ENCODE measurements at places on chromosomes 1 and 21. TPM values are rescaled to one million over a fixed set of nuclear protein-coding genes. Genes with fewer than 3 reads are reported as not detected.

DNA sequence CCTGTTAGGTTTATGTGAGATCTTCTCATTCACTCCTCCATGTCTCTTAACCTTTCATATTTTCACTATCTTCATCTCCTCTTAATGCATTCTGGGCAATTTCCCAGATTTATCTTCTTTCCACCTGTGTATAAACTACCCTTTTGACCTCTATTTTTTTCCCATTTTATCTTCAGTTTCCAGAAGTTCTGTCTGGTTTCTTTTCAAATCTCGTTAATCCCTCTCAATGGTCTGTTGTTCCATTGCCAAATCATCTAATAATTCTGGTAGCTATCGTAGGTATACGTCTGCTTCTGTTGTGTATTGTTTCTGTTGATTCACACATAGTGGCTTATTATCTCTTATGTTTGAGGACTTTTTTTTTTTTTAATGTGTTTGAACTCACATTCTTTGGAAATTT lies 25.7 kb upstream of the HYI start:
- no peak overlapping the region for H3K4me3 ChIP-seq
- no peak for DNase-seq
- no peaks in the 10 kb centered on the region for H3K4me1 ChIP-seq
- H3K27ac ChIP-seq = no peak overlapping the region
- no peaks in the 10 kb centered on the region for H3K36me3 ChIP-seq
- no peaks in the 10 kb centered on the region for H3K27me3 ChIP-seq

GRCh38 chr1:6358144-6358624 lies 35.4 kb downstream of the ACOT7 start:
- peak; percentile 44 for DNase-seq
- H3K4me1 ChIP-seq = peaks cover 24% of the 10 kb centered on the region
- H3K36me3 ChIP-seq = no peaks in the 10 kb centered on the region
- no peaks in the 10 kb centered on the region for H3K27me3 ChIP-seq
- H3K4me3 ChIP-seq = no peak overlapping the region

DNA sequence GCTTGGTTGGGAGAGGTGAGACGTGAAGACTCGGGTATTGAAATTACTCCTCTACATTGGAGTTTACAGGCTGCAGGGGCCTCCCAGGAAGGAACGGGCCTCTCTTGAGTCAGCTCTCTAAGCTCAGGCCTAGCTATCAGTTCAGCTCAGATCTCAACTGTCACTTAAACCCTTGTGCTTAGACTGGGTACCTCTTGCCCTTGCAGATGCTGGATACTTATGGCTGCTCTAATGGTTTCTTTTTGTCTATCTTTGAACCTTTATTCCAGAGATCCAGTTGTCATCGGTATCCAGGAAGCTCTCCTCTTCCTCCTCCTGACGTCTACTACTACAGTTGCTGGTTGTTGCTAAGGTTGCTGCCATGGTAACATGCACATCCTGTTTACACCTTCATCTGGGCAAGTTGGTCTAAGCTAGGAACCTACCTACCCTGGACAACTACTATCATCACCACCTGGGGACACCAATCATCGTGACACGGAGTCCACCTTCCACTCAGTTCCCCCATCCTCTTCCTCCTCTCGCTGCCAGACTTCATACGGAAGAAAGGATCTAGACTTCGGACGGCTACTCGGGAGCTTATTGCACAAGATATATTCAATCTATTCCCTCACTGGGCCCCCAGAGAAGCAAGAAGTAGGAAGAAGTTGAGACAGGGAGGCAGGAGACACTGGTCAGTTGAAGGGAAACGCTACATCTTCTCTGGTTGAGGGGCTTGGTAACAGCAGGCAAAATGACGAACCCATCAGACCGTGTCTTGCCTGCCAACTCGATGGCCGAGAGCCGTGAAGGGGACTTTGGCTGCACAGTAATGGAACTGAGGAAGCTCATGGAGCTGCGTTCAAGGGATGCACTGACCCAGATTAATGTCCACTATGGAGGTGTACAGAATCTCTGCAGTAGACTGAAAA lies 56.1 kb downstream of the ATP2B4 start:
- H3K4me1 ChIP-seq = no peaks in the 10 kb centered on the region
- peaks cover 7% of the 10 kb centered on the region for H3K36me3 ChIP-seq
- H3K27ac ChIP-seq = no peak overlapping the region

GRCh38 chr1:80498673-80499072 lies 1302.1 kb upstream of the ADGRL2 start:
- H3K27ac ChIP-seq = no peak overlapping the region
- no peak overlapping the region for H3K4me3 ChIP-seq
- DNase-seq = no peak

GRCh38 chr1:198935306-198935921 lies 296.6 kb downstream of the PTPRC start:
- no peaks in the 10 kb centered on the region for H3K27me3 ChIP-seq
- no peaks in the 10 kb centered on the region for H3K4me1 ChIP-seq
- H3K4me3 ChIP-seq = peak overlapping the region; percentile 61
- no peak for DNase-seq
- peak overlapping the region; percentile 92 for H3K27ac ChIP-seq

DNA sequence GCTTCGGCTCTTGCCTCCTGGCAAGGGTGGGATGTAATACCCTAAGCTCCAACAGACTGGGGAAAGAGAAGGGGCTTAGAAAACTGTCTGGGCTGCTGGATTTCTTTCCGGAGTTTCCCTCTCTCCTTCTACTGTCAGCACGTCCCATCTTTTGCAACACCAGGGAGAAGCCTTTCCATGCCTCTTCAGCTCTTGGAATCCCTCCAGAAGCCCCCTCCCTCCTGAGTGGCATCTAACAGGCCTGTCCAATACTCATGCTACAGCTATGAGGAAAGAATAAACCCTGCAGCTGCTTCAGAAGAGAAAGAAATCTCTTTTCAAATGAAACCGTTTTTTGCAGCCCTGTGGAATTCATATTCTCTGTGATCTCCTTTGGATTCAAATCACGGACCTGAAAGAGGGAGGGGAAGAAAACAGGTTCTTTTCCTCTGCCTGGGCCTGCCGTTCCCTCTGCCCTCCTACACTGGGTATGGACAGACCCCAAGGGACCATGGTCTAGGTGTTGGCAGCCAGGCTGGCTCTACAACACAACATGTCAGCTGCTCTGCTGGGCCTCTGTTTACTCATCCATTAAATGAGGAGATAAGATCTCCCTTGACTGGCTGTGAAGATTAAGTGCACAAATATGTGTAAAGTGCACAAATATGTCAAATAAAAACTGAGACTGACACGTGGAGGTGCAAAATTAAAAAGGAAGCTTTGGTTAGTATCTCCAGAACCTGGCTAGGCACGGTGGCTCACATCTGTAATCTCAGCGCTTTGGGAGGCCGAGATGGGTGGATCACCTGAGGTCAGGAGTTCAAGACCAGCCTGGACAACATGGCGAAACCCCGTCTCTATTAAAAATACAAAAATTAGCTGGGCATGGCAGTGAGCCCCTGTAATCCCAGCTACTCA lies 6.0 kb upstream of the CAPN2 start:
- no peaks in the 10 kb centered on the region for H3K36me3 ChIP-seq
- DNase-seq = peak; percentile 51
- H3K4me1 ChIP-seq = peaks cover 8% of the 10 kb centered on the region
- no peak overlapping the region for H3K27ac ChIP-seq
- H3K4me3 ChIP-seq = no peak overlapping the region
- no peaks in the 10 kb centered on the region for H3K27me3 ChIP-seq

DNA sequence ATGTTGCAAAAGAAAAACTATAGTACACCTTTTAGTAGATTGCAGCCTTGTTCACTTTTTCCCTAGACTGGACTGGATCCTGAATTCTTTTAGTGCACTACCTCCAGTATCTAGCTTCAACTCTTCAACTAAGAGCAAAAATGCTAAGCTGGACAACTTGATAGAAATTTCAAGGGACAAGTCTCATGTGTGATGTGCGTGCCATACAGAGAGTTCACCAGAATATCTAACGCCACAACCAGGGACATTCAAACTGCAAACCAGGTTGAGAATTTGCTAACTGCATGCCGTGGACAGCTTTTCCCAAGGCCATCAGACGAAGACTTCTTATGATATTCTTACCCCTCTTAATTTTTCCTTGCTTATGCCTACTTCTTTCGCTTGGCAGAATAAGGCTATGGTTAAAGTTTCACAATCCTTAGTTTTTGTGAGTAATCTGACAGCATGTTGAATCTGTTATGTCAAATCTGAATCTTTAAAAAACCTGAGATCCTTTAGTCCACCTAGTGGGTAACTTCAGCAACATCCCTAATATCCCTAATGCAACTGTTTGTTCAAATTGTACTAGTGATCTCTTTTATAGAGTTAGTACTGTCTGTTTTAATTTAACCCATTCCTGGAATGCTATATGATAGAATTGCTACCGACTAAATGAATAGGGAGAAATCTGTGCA lies 66.4 kb downstream of the DDAH1 start:
- no peak overlapping the region for H3K4me3 ChIP-seq
- no peak overlapping the region for H3K27ac ChIP-seq
- no peak for DNase-seq
- H3K4me1 ChIP-seq = no peaks in the 10 kb centered on the region
- H3K27me3 ChIP-seq = no peaks in the 10 kb centered on the region

LCE1B gene
- not detected for total RNA-seq

- no peak for DNase-seq
- H3K4me1 ChIP-seq = no peaks in the 10 kb centered on the region
- H3K27me3 ChIP-seq = peaks cover 100% of the 10 kb centered on the region
- H3K36me3 ChIP-seq = no peaks in the 10 kb centered on the region
These were observed 22.3 kb upstream of the HPCAL4 start for GRCh38 chr1:39713557-39713956.

- peak; percentile 56 for DNase-seq
- no peaks in the 10 kb centered on the region for H3K4me1 ChIP-seq
- no peak overlapping the region for H3K27ac ChIP-seq
- H3K4me3 ChIP-seq = no peak overlapping the region
- peaks cover 84% of the 10 kb centered on the region for H3K36me3 ChIP-seq
These were observed 25.9 kb downstream of the PSMB2 start for GRCh38 chr1:35615440-35615839.

GRCh38 chr1:100883963-100884362 lies 10.7 kb downstream of the EXTL2 start:
- no peaks in the 10 kb centered on the region for H3K27me3 ChIP-seq
- H3K4me1 ChIP-seq = no peaks in the 10 kb centered on the region
- DNase-seq = no peak

- H3K4me1 ChIP-seq = peaks cover 4% of the 10 kb centered on the region
- DNase-seq = no peak
- H3K36me3 ChIP-seq = no peaks in the 10 kb centered on the region
- H3K27ac ChIP-seq = no peak overlapping the region
- no peak overlapping the region for H3K4me3 ChIP-seq
- H3K27me3 ChIP-seq = no peaks in the 10 kb centered on the region
These were observed 63.0 kb upstream of the RGS1 start for GRCh38 chr1:192512426-192513162.

- H3K4me1 ChIP-seq = no peaks in the 10 kb centered on the region
- no peak overlapping the region for H3K4me3 ChIP-seq
- H3K27ac ChIP-seq = no peak overlapping the region
- DNase-seq = no peak
These were observed 18.0 kb upstream of the ADARB1 start for GRCh38 chr21:45056296-45056904.

GRCh38 chr1:33010932-33011731 lies 25.6 kb downstream of the AK2 start:
- no peak overlapping the region for H3K27ac ChIP-seq
- no peak overlapping the region for H3K4me3 ChIP-seq
- DNase-seq = no peak
- peaks cover 25% of the 10 kb centered on the region for H3K4me1 ChIP-seq

GRCh38 chr1:98323906-98324358 lies 337.6 kb upstream of the SNX7 start:
- H3K36me3 ChIP-seq = no peaks in the 10 kb centered on the region
- peaks cover 6% of the 10 kb centered on the region for H3K4me1 ChIP-seq
- H3K27ac ChIP-seq = peak overlapping the region; percentile 21
- H3K27me3 ChIP-seq = no peaks in the 10 kb centered on the region

OR2L8 gene
- not detected for total RNA-seq

PPCS gene
- 41.3 TPM for total RNA-seq

IL22RA1 gene
- total RNA-seq = 0.17 TPM

DNA sequence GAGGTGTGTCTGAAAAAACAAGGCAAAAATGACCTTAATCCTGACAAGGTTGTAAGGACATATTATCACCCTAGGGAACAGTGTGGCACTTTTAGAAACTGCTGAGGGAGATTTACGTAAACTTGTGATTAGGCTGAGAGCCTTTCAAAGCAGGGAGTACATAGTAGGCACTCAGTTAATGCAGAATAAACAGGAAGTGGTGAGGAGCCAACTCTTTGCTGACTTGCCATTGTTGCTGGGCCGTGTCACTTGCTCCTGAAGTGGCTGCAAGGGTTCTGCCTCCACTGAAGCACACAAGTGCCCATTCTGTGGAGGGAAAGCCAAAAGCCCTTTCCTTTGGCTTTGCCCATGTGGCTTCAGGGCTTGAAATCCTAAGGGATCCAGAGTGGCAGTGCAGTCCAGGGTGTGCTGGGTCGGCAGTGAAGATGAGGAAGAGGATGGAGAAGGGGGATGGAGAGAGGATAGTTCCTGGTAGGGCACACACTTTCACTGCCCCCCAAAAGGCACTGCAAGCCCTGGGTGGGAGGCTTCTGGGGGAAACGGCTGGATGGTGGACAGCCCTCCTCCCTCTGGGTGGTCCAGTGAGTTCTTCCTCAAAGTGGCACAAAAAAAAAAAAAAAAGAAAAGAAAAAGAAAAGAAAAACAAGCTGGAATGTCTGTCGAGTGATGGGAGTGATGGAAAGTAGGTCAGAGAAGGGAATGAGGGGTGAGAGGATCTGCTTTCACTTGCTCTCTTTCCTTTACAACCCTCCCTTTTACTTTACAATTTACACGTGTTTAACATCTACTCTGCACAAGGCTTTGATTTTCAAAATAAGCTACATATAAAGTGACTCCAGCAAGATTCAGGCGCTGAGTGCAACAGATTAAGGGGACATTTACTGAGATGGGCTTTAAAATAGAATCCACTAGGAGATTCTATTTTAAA lies 13.7 kb upstream of the RHEX start:
- H3K36me3 ChIP-seq = no peaks in the 10 kb centered on the region
- H3K27me3 ChIP-seq = peaks cover 9% of the 10 kb centered on the region
- H3K27ac ChIP-seq = no peak overlapping the region
- H3K4me3 ChIP-seq = no peak overlapping the region

S100B gene
- not detected for total RNA-seq

DNA sequence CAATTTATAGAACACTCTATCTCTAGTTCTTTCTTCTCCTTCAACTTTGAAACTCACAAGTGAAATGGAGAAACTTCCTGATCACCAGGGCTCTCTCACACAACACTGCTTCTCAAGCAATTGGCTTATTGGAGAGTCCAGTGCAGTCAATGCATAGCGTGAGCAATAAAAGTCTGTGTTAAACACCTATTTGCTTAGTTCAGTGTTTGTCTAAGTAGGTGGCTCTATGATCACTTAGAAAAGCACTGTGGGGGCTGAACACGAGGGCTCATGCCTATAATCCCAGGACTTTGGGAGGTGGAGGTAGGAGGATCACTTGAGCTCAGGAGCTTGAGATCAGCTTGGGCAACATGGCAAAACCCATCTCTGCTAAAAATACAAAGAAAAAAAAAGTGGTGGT lies 12.2 kb downstream of the CTSS start:
- peaks cover 5% of the 10 kb centered on the region for H3K4me1 ChIP-seq
- no peak for DNase-seq

- no peaks in the 10 kb centered on the region for H3K27me3 ChIP-seq
- H3K27ac ChIP-seq = no peak overlapping the region
- no peaks in the 10 kb centered on the region for H3K4me1 ChIP-seq
- DNase-seq = no peak
- H3K36me3 ChIP-seq = no peaks in the 10 kb centered on the region
These were observed 1158.6 kb downstream of the PLA2G4A start for GRCh38 chr1:187987236-187987776.

All from endodermal cell (in vitro differentiated cells).